ENCODE measurements at places on chromosomes 12 and 14.

DNA sequence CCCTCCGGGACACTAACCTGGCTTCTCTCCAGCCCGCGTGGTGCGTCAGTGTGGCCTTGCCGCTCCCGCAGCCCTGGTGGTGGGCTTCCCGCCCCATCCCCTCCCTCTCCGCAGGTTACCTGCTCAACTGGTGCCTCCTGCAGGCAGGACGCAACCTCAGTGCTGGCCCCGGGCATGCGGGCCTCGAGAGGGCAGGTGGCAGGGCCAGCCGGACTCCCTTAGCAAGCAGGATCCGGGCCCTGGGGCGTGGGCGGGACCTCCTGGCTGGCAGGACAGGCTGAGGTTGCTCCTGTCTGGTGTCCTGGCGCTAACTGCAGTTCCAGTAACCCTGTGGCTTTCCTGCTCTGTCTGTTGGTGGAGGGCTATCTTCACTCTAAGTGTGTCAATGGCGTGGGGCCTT, 8.6 kb upstream of the ADSS1 start:
- DNase-seq, result no peak

DNA sequence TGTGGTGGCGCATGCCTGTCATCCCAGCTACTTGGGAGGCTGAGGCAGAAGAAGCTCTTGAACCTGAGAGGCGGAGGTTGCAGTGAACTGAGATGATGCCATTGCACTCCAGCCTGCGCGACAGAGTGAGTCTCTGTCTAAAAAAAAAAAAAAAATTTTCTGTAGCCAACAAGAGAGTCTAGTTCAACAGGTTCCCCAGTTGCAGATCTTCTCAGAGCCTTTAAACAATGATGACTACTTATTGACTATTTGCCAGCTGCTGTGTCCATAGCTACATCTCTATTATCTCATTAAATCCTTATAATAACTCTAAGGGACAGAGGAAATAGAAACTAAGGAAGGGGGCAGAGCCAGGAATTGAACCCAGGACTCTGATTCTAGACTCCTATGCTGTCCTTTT, 15.2 kb upstream of the MYL2 start:
- no peak for DNase-seq

DNA sequence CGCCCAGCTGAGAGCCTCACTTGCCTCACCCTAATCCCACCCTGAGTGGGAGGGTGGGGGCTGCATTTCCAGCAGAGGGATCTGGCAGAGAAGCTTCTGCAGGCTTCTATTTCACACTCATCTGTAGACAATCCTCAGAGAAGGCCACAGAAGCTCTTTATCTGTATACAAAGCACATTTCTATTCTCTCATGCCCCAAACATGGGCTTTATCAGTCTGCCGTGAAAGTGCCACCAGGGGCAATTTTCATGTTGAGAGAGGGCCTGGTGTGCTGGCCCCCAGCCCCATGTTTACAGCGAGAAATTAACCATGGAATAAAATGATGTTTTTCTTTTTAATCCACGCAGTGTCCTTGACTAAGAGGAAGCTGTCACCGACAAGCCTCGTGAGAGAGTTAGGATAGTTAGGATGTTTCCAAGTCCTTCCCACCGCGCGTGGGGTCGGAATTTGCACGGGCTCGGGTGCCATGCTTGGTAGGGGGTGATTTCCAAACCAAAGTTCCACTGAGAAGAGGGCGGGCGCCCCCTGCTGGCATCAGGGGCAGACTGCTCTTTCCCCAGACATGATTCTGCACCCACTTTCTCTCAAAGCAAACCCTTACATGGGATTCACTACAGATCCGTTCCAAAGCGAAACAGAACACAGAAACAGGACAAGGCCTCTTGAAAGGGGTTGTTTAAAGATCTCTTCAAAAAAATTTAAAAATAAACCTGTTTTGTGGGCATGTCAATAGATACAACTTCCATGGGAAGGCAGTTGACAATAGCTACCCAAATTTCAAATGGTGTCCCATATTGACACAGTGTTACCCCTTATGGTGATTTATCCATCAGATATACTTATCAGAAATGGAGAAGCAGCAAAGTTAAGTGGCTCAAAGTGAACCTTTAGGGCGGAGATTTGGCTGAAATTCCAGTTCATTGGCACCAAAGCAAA, 19.4 kb downstream of the BDKRB1 start:
- peak; percentile 57 for DNase-seq

GRCh38 chr12:96452261-96452922, 37.0 kb upstream of the CFAP54 start:
- DNase-seq, result no peak

- DNase-seq, result no peak
Measured at GRCh38 chr14:88210426-88210825, 112.6 kb downstream of the KCNK10 start.

GRCh38 chr12:76568130-76568529, 8.6 kb upstream of the OSBPL8 start:
- DNase-seq, result no peak

DNA sequence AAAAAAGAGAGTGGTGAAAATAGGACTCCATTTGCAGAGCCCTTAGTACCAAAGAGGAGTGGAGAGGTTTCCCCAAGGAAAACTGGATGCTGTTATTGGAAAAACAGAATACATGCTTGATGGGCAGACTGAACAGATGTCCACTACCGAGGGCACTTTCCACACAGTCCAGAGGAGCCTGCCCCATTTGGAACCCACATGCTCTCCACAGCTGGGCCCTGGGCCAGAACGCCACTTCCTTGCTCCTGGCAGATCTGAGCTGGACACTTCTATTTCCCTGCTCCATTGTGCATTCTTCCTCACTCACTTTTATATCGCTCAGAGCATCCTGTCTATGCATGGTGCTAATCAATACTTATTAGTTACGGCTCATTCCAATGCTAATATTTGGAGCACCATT, 249.9 kb downstream of the SLC15A4 start:
- no peak for DNase-seq

- DNase-seq, result peak; percentile 4
Measured at GRCh38 chr14:54175298-54175942, 218.8 kb upstream of the BMP4 start.
